GM10248 (cell line): ENCODE measurements at places on chromosomes 1 and 21.
A peak's percentile ranks its signal among the peaks of the same experiment; 100 is the strongest.

DNA sequence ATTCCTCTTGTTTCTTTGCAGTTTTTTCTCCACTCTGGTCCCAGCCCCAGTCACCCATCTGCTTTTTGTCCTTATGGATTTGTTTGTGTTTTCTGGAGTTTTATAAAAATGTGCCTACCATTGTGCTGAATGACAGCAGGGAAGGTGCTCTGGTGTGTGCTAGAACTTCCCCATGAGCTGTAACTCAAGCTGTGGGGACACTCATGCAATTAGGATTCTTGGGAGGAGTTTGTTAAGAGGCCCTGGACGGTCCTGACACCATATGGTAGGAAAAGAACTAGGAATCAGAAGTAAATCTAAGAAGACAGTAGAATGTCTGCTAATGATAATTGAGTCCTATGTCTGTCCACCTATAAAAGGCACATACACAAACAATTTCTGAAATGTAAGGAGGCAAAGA is 27.4 kb downstream of the URB2 start:
- no peak for DNase-seq

GRCh38 chr1:89821322-89822108 is 683 bp downstream of the LRRC8D start:
- peak; percentile 77 for DNase-seq

- no peak for DNase-seq
Measured at GRCh38 chr1:159152031-159152430, 19.4 kb upstream of the CADM3 start.

DNA sequence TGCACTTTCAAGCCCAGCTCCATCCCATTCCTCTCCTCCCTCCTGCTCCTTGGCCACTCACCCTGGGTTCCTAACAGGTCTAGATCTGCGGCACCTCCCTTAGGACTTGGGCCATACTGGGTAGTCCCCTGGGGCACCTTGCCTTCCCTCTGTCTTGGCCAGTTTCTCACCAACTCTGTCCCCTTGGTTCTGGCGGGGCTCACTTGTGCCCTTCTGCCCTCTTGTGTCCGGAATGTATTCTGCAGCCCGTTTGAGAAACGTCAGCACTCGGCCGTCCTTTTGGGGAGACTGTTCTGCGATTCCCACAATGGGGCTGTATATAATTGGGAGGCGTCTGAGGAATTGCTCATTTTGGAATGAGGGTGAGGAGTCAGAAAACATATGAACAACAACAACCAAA is 162.4 kb downstream of the ZSCAN20 start:
- peak; percentile 63 for DNase-seq

DNA sequence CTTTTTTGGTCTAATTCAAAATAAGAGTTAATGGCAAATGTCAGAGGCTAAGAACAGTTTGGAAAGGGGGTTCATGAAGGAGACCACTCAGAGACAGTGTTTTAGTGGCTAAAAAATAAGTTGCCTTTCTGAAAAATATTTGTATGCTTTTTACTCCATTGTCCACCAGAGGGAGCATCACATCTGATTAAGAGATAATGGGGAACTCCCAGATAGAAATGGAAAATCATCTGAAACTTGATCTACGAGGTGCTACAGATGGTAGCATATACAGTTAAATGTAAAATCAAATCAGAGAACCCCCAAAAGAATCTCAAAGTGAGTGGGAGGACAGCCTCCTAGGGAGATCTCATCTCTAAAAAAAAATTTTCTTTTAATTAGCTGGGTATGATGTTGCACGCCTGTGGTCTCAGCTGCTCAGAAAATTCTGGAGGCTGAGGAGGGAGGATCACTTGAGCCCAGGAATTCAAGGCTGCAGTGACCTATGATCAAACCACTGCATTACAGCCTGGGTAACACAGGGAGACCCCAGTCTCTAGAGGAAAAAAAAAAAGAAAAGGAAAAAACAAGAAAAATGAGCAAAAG is 9.7 kb downstream of the SMYD3 start:
- DNase-seq, result peak; percentile 72

GRCh38 chr1:108049178-108049819 is 84.3 kb upstream of the VAV3 start:
- no peak for DNase-seq

DNA sequence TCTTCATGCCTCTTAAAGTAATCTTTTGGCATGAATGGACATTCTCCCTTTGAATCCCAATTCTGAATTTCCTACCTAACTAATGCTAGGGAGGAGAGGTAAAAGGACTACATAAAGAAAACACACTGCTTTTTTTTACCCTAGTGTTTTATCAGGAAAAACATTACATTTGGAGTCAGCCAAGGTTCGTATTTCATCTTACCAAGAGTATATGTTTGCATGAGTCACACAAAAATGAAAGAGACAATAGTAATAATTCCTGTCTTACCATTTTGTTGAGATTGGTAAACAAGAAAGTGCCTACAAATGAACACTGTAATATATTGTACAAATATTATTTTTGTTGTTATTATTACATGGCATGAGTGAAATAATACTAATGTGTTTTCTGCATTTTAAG is 112.9 kb upstream of the WARS2 start:
- no peak for DNase-seq
